ENCODE measurements at places on chromosomes 5 and 9.

- no peak for DNase-seq
Observed at GRCh38 chr9:130117816-130118632, 54.2 kb upstream of the NCS1 start.

- DNase-seq, result no peak
Observed at GRCh38 chr5:44506561-44506960, 117.3 kb upstream of the FGF10 start.

GRCh38 chr9:28782630-28783029 is 1209.3 kb upstream of the C9orf72 start:
- no peak for DNase-seq

DNA sequence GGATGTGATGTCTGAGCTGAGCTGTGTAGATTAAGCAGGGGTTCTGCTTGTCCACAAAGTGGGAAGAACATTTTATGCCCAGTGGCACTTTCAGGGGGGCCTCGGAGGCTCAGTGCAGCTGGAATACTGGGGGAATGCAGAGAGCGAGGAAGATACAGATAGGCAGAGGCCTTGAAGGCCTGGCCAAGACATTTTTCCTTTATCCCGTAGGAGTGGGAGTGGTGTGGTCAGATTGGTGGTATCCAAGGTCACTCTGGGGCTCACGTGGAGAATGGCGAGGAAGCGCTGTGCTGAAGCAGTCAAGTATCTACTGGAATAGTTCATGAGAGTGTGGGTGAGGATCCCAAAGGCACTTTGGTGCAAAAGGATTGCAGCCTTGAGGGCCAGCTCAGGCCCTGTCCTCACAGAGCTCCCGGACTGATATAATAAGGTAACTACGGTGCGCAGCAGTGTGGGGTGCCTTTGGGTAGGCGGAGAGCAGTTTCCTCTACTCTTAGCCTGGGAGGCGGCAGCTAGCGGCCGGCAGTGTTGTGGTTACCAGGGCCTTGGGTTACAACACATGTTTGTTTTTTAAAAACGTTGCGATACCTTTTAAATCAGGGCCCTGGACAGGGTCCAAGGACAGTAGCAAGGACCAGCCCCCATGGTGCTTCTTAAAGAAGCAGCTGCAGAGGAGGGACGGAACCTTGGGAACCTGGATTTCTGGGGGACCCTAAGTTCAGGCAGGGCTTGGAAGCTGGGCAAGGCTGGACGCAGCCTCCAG is 10.8 kb upstream of the CCDC69 start:
- DNase-seq, result no peak

- DNase-seq, result peak; percentile 83
Observed at GRCh38 chr9:136439481-136440408, at the start of gene INPP5E. Gene INPP5E, minus strand, starts transcription at chr9:136439845. Its CDS starts 426 bp downstream, at chr9:136439419.

DNA sequence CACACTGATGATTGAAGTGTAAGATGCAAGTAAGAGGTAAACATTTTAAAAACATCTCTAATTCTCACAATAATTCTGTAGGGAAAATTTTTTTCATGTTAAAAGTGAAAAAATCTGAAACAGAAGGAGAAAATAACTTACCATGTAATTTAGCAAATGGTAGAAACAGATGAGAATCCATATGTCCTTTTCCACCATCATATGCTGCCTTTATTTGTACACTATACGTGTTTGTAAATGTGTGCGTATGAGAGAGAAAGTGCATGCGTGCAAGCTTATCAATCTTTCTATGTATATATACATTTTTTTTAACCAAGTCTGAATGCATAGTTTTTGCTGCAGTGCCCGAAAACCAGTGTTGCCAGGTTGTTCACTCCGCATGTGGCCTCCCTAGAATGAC is 186.7 kb downstream of the IZUMO3 start:
- no peak for DNase-seq

DNA sequence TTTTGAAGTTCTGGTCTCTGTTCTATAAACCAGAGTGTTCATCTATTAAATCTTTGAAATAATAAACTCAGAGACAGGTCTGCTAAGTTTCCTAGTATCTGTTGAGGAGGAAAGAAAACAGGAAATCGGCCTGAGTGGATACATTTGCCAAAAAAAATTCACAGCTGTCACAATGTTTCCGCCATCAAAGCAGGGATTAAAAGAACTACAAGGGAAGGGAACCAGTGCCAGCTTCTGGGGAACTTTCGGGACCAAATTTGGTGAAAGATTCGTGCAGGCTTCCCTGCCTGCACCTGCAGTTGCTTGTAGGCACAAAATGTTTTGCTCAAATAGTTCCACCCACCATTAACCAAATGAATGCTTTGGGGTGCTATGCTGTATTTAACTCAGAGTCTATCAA is 267.5 kb downstream of the MSX2 start:
- no peak for DNase-seq

GRCh38 chr5:142325725-142326479 is 1.1 kb upstream of the SPRY4 start:
- DNase-seq, result peak; percentile 94

- DNase-seq, result no peak
Observed at GRCh38 chr9:72533322-72533721, 11.9 kb downstream of the TMC1 start.

DNA sequence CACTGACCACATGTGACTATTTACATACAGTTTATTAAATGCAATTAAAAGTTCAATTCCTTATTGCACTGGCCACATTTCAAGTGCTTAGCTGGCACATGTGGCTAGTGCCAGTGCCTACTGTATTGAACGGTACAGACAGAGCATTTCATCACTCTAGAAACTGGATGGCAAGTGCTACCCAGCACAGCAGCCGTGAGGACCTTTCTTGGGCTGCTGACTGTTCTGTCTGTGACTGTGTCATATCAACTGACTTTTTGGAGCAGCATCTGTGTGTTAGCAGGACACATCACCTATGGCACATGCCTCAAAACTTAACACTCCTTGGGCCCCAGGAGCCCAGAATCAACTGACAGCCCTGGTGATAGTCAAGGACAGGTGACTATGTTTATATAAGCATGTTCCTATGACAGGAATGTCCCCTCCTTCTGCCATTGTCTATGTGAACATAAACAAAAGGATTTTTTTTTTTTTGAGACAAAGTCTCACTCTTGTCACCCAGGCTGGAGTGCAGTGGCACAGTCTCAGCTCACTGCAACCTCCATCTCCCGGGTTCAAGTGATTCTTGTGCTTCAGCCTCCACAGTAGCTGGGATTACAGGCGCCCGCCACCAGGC is 8.9 kb downstream of the IRF1 start:
- DNase-seq, result no peak

DNA sequence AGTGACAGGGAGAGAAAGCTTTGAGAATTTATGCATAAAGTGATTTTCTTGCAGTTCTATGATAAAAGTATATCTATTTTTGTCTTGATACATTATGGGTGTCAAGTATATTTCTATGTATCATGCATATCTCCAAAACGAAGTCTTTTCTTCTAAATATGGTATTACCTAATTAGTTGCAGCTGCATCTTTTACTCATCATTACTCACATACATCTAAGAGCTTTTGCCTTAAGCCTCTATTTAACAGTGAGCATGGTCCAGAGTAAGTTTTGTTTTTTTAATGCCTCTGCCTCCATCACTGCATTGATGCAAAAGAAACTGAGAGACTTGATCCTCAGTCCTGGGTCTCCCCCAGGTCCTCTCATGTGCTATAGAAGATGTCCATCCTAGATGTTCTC is 40.0 kb upstream of the SMC5 start:
- no peak for DNase-seq

- DNase-seq, result no peak
Observed at GRCh38 chr9:134591573-134591981, 50.0 kb upstream of the COL5A1 start.

- DNase-seq, result no peak
Observed at GRCh38 chr5:157059093-157059539, at the start of gene HAVCR1. Gene HAVCR1, minus strand, starts transcription at chr5:157059116. Its CDS starts 1,173 bp downstream, at chr5:157057943.

DNA sequence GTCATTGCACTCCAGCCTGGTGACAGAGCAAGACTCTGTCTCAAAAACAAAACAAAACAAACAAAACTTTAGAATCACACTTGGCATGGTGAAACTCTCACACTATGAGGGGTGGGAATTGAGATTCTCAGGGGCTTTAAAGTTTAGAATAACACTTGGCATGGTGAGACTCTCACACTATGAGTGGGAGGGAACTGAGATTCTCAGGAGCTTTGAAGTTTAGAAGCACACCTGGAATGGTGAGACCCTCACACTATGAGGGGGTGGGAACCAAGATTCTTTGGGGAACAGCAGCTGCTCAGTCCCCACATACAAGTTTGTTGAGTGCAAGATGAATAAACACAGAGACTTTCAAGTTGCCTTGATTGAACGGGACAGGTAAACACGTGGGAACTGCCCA is 149.4 kb downstream of the HSD17B3 start:
- DNase-seq, result no peak

- no peak for DNase-seq
Observed at GRCh38 chr5:122259995-122260394, 52.0 kb upstream of the SNCAIP start.
